ENCODE measurements at places on chromosomes 1 and 21. TPM values are rescaled to one million over a fixed set of nuclear protein-coding genes. Genes with fewer than 3 reads are reported as not detected.

- no peak for DNase-seq
Measured at GRCh38 chr1:64545118-64545843, 75.4 kb downstream of the CACHD1 start.

DNA sequence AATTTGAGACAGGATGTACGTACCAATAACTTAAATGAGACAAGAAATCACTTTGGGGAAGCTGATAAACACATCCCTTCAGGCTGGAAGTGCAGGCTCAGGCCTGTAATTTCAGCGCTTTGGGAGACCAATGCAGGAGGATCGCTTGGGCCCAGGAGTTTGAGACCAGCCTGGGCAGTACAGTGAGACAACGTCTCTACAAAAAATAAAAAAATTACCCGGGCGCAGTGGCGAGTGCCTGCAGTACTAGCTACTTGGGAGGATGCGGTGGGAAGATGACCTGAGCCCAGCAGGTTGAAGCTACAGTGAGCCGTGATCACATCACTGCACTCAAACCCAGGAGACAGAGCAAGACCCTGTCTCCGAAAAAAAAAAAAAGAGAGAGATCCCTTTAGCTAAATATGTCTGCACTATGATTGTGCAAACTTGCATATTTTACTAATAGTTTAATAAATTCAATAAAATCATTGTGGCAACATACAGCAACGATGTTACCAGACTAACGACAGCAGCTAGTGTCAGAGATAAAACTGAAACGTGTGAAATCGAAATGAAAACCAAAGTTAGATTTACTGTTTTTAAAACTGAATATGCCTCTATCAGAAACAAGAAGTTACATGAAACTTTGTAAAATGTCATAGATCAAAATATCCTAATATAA lies 54.7 kb downstream of the CD2 start:
- no peak for DNase-seq

DNA sequence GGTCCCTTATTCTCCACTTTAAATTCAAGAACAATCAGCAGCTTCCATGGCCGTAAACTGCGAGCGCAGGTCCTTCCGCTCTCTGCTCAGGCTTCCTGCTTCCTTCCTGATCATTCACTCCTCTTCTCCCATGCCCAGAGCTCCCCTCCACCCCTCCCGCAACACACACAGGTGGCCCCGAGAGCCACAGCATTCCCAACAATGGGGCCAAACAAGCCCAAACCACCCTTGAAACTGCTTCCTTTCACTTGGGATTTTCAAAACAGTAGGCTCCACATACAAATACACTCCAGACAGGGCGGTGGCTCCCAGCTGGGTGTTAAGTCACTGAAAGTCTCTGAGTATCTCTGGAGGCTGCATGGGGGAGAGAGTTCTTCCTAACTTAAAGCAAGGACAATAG lies 11.4 kb downstream of the FAM89A start:
- DNase-seq: no peak

DNA sequence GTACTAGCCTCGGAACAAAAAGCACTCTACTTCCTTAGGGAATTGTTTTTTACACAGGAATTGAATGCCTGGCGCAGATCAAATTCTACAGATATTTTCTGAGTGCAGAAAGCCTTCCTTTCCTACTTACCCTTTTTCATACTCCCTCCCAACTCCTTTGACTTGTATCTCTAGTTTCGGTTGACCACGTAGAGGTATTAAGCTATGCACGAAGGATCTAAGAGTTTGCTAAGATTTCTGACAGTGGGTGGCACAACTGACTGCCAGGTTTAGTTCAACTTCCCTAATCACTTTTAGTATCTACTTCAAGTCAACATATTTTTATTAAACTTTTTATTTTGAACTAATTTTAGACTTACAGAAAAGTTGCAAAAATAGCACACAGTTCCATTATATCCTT lies 5.0 kb downstream of the TOR1AIP2 start:
- DNase-seq: no peak

DNA sequence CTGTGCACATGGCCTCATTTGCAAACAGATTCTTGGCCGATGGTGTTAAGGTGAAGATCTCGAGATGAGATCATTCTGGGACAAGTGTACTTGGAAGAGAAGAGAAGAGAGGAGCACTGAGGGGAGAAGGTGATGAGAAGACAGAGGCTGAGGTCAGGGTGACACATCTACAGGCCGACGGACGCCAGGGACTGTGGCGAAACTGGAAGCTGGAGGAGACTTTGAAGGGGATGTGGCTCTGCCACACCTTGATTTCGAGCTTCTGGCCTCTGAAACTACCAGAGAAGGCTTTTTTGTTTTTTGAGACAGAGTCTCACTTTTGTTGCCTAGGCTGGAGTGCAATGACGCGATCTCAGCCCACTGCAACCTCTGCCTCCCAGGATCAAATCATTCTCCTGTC lies 137.5 kb upstream of the TMEM51 start:
- no peak for DNase-seq

DNA sequence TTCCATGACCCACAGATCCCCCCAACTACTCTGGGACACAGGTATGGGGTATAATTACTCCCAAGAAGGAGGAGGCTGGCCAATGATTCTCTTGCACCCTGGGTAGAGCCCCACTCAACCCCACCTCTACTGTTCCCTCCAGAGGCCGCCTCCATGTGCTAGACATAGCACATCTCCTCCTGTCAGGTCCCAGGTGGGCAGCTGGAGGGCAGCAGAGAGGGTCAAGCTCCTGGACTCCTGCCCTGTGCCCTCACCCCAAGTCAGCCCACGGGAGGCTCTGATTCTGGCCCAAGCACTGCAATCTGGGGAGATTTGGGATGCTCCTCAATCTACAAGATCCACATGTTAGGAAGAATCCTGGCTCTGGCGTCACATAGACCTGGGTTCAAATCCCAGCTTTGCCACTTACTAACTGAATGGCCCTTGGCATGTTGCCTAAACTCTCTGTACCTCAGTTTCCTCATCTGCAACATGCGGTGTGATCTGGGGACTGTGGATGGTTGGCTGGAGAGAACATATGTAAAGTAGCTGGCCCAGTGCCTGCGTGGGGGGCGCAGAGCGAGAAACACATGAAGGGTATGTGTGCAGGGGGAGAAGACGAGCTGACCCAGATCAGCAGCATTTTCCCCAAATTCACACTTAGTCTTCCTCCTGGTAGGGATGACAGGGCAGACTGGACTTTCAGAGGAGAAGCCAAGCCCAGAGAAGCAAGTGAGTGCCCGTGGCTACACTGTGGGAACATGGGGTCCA lies 23.2 kb downstream of the TNNT2 start:
- no peak for DNase-seq

DNA sequence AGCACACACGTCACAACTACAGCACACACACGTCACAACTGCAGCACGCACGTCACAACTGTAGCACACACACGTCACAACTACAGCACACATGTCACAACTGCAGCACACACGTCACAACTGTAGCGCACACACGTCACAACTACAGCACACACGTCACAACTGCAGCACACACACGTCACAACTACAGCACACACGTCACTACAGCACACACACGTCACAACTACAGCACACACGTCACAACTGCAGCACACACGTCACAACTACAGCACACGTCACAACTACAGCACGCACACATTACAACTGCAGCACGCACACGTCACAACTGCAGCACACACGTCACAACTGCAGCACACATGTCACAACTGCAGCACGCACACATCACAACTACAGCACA lies 322.6 kb upstream of the AJAP1 start:
- no peak for DNase-seq

DNA sequence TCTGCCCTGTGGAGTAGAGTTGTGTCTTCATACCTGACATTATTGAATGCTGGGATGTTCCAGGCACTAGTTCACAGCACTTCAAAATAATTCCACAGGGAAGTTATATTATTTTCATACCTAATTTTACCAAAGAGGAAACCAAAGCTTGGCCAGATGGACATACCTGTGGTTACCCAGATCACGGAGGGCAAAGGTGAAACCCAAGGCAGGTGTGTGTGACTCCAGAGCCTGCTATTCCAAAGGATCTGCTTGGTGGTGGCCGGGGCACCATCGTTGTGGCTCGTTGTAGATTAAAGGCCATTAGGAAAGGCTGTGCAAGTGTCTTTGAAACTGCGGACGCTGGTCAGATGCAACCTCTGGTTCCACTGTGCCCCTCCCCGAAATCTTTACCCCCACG lies 108.6 kb downstream of the ZBTB18 start:
- DNase-seq: no peak

GRCh38 chr1:153646672-153647345 lies 11.7 kb upstream of the SNAPIN start:
- DNase-seq: no peak

- no peak for DNase-seq
Measured at GRCh38 chr1:219871427-219872057, 56.8 kb downstream of the SLC30A10 start.

DNA sequence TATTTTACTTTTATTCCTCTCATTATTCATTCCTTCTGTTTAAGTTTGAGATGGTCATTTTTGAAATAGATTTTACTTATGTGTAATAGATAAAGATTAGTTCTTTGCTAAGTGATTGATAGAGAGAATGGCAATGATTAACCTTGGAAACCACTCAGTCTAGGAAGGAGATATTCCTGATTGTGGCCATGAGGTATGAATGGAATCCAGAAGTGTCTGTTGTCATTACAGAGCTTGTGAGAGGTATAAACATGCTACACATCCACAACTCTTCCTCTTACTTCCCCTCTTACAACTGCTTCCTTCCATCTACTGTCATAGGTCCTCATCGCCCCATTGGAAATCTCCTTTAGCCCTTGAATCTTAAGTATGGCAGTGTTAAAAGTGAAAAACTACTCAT lies 988.8 kb upstream of the B3GALT2 start:
- DNase-seq: no peak

GRCh38 chr1:112956544-112957132 lies 642 bp upstream of the SLC16A1 start:
- peak; percentile 67 for DNase-seq

CAP1 gene
- total RNA-seq: 111 TPM

ASCL5 gene
- total RNA-seq: not detected

MNDA gene
- total RNA-seq: 2.3 TPM

LCE1A gene
- total RNA-seq: not detected

CBR3 gene
- total RNA-seq: 1.8 TPM

RPAP2 gene
- 13.8 TPM for total RNA-seq

OLIG2 gene
- not detected for total RNA-seq

RPTN gene
- total RNA-seq: not detected

Data from right atrium auricular region (tissue), 2 donors.